Ovary (tissue), 10 donors: ENCODE measurements at places on chromosomes 6 and 20. TPM values are rescaled to one million over a fixed set of nuclear protein-coding genes. Genes with fewer than 3 reads are reported as not detected.

The PCSK2 gene
- 12.9 TPM for total RNA-seq

The PNPLA1 gene
- total RNA-seq, result not detected

The CCN6 gene
- total RNA-seq, result 0.25 TPM

The THBS2 gene
- 38.0 TPM for total RNA-seq

The MOG gene
- not detected for total RNA-seq

The LHFPL5 gene
- not detected for total RNA-seq

The EYA2 gene
- 3.2 TPM for total RNA-seq

The ETV7 gene
- total RNA-seq, result 2.2 TPM

GRCh38 chr6:34791164-34791700, 651 bp upstream of the BLTP3A start:
- no peaks in the 10 kb centered on the region for H3K4me1 ChIP-seq
- H3K4me3 ChIP-seq, result peak overlapping the region; percentile 69
- no peaks in the 10 kb centered on the region for H3K36me3 ChIP-seq
- DNase-seq, result peak; percentile 46
- no peaks in the 10 kb centered on the region for H3K27me3 ChIP-seq

DNA sequence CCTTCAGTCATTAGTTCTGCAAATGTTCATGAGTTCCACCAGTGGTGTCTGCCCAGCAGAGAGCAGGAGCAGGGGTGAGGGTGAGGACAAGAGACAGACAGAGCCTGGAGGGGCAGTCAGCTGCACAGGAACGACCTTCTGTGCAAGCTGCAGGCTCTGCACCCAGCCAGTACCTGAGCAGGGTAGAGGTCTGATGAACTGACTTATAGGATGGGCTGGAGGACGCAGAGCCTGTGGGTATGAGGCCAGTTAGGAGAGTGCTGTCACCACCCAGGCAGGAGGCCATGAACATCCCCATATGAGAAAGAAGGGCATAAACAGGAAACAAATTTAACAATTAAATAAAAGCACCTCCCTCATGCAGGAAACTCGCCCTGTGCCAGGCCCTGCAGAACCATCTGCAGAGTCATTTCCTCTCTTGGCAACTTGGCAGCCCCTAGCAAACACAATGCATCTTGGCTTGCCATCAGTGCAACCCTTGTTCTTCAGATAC, 17.9 kb downstream of the C6orf15 start:
- H3K36me3 ChIP-seq, result no peaks in the 10 kb centered on the region
- no peaks in the 10 kb centered on the region for H3K27me3 ChIP-seq
- no peak overlapping the region for H3K4me3 ChIP-seq

DNA sequence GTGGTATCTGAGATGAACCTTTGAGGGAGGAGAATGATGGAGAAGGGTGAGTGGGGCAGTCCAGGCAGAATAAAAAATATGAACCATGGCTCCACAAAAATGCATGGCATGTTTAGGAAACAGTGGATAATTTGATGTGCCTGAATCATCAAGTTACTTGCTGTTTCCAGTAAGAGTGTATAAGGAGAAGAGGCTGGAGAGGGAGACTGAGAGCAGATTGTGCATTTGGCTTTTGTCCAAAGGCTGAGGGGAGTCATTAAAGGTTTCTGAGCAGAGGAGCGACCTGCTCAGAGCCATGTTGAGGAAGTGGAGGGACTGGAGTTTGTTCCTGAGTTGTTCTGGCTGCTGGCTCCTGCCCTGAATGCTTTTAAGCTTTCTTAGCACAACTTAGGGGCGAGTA, 6.1 kb downstream of the MMP24 start:
- H3K27me3 ChIP-seq, result no peaks in the 10 kb centered on the region
- H3K4me1 ChIP-seq, result peaks cover 2% of the 10 kb centered on the region
- no peak overlapping the region for H3K27ac ChIP-seq

- peaks cover 2% of the 10 kb centered on the region for H3K4me1 ChIP-seq
- no peak overlapping the region for H3K27ac ChIP-seq
- H3K4me3 ChIP-seq, result no peak overlapping the region
Observed at GRCh38 chr6:20577173-20577688, 43.0 kb downstream of the CDKAL1 start.

DNA sequence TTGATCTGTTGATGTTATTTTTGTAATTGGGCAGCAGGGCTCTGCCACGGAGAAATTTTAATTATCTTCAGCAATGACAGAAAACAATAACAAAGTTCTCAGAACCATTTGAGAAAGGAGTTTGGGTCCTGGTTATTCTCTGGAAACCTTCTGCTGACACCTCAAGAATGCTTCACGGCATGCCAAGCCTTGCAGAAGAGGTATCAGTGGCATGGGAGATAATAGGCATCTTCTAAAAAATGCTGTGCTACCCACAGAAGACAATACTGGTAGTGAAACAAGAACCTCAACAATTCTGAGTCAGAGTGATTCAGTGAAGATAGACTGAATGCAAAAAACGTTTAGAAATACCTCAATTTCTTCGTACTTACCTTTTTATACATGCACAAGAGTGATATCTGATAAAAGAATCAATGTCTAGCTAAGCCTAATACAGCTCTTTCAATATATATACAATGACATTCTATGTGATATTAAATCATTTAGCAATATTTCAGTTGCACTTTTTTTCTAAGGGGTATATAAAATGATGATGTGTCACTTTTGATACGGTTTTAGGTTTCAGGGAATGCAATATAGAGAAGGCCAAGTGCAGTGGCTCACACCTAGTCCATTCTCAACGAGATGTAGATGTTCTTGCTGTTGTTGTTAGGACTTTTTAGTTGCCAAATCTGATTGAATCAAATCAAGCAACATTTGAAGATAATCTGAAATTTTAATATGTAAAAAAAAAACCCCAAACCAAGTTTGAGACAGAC, 110.4 kb upstream of the COL21A1 start:
- DNase-seq, result no peak
- no peaks in the 10 kb centered on the region for H3K36me3 ChIP-seq
- H3K27me3 ChIP-seq, result no peaks in the 10 kb centered on the region

- H3K27ac ChIP-seq, result no peak overlapping the region
- no peaks in the 10 kb centered on the region for H3K4me1 ChIP-seq
- no peak for DNase-seq
- no peak overlapping the region for H3K4me3 ChIP-seq
Observed at GRCh38 chr6:2579241-2579761, 171.4 kb downstream of the MYLK4 start.

DNA sequence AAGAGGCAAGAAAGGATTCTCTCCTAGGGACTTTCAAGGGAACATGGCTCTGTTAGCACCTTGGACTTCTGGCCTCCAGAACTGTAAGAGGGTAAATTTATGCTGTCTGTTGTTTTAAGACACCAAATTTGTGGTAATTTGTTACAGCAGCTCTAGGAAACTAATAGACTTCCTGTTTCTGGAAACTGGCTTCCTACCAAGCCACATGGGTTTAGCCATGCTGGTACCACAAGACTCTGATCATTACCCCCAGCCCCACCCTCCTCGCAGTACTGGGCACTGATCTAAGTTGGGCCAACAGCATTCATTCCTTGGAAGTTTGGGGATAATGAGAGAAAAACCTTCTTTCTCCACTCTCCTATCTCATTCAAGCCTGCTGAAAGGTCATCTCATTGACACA, 109.5 kb upstream of the SMLR1 start:
- DNase-seq, result no peak
- no peaks in the 10 kb centered on the region for H3K4me1 ChIP-seq
- H3K27ac ChIP-seq, result no peak overlapping the region
- H3K4me3 ChIP-seq, result no peak overlapping the region

DNA sequence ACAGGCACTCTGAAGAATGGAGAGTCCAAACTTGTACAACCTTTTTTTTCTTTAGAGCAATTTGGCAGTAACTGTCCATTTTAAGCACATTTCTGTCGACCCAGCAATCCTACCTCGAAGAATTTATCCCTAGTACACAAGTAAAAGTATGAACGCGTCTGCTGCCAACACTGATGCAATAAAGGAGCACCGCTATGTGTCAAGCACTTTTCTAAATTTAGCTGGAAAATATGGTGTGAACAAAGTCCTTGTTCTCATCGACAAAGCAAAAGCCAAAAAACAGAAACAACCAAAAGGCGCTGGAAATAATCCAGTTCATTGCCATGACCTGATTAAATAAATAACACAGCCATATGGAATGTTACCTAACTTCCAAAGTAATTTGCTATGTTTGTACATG, 1.1 kb downstream of the DPM1 start:
- peaks cover 15% of the 10 kb centered on the region for H3K4me1 ChIP-seq
- H3K27ac ChIP-seq, result no peak overlapping the region
- peak overlapping the region; percentile 85 for H3K4me3 ChIP-seq
- H3K36me3 ChIP-seq, result no peaks in the 10 kb centered on the region
- DNase-seq, result no peak

GRCh38 chr20:17579369-17580039, 9.6 kb downstream of the DSTN start:
- peaks cover 10% of the 10 kb centered on the region for H3K4me1 ChIP-seq
- DNase-seq, result no peak
- no peaks in the 10 kb centered on the region for H3K36me3 ChIP-seq
- no peak overlapping the region for H3K4me3 ChIP-seq
- no peaks in the 10 kb centered on the region for H3K27me3 ChIP-seq

DNA sequence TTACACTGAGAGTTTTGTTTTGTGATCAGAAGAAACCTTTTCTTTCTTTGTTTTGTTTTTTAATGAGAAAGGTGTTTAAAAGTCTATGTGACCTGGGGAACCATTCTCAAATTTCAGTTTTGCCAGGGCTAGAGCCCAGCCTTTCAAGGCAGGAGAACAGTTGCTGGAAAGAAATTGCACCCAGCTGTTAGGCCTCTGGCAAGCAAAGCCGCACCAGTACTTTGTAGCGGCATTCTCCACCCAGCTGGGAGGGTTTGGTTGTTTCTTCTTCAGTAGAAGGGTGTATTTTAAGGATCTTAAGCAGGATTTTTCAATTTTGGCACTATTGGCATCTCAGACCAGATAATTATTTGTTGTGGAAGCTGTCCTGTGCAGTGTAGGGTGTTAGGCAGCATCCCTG, 16.6 kb upstream of the MAPK13 start:
- H3K4me1 ChIP-seq, result no peaks in the 10 kb centered on the region
- no peak overlapping the region for H3K4me3 ChIP-seq
- DNase-seq, result no peak
- H3K36me3 ChIP-seq, result no peaks in the 10 kb centered on the region
- H3K27ac ChIP-seq, result no peak overlapping the region

DNA sequence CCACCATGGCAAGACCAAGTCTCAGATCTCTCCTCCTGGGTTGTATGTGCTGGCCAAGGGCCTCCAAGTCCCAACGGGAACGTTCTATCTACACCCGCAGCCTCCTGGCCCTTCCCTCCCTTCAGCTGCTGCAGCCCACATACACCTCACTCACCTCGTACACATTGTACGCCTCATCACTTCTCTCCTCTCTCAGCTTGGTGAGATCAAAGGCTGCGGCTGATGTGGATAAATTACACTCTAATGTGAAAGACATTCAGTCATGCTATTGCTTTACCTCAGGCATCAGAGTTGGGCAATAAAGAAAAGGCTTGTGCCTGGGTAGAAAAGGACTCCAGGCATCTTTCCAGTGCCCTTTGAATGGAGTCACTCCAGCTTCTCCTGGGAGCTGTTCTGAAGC, 135.3 kb upstream of the FOXQ1 start:
- no peaks in the 10 kb centered on the region for H3K4me1 ChIP-seq
- H3K27ac ChIP-seq, result no peak overlapping the region
- no peaks in the 10 kb centered on the region for H3K36me3 ChIP-seq
- H3K27me3 ChIP-seq, result no peaks in the 10 kb centered on the region
- no peak overlapping the region for H3K4me3 ChIP-seq

DNA sequence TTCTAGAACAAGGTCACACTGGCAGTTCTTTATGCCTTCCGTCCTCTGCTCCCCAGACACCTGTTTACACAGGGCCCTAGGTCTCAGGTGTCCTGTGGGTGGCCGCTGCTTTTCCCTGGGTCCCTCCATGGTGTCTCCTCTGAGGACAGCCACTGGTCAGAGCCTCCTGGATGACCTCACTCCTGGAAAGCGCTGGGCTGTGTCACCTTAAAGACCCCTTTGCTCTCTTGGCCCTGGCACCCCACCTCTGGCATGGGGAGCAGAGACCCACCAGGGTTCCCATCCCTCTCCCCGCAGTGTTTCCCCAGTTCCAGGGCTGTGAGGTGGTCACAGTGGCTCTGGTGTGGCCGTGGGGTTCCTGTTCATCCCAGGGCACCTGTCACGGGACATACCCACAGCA, 33.9 kb downstream of the NTSR1 start:
- no peaks in the 10 kb centered on the region for H3K36me3 ChIP-seq
- H3K4me3 ChIP-seq, result no peak overlapping the region
- H3K27ac ChIP-seq, result no peak overlapping the region

DNA sequence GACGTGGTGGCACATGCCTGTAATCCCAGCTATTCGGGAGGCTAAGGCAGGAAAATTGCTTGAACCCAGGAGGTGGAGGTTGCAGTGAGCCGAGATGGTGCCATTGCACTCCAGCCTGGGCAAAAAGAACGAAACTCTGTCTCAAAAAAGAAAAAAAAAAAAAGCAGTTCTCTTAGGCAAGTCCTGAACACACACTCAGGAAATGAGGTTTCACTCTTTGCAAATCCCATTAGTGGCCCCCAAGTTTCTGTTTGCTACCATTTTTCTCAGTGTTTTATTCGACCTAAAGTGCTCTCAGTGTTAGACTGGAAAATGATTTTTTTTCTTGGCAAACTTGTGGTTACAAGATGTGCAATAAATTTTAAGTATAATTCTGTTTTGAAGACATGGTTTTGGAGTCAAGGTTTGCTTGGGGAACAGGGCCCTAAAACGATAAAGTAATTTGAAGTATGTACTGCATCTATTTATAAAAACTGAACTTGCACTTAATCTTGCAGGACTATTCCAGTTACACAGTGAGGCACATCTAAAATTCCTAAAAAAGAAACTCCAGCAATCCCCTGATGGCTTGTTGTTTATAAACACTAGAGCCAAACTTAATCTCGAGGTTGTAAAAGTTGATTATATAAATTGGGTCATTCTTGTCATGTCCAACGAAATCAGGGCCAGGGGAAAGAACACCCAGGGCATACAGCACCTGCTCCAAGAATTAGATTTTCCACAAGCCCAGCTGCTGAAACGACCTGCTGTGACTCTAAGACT, 42.6 kb downstream of the MAP1LC3A start:
- H3K27ac ChIP-seq, result no peak overlapping the region
- no peak for DNase-seq
- peaks cover 4% of the 10 kb centered on the region for H3K4me1 ChIP-seq
- no peaks in the 10 kb centered on the region for H3K27me3 ChIP-seq
- no peaks in the 10 kb centered on the region for H3K36me3 ChIP-seq

DNA sequence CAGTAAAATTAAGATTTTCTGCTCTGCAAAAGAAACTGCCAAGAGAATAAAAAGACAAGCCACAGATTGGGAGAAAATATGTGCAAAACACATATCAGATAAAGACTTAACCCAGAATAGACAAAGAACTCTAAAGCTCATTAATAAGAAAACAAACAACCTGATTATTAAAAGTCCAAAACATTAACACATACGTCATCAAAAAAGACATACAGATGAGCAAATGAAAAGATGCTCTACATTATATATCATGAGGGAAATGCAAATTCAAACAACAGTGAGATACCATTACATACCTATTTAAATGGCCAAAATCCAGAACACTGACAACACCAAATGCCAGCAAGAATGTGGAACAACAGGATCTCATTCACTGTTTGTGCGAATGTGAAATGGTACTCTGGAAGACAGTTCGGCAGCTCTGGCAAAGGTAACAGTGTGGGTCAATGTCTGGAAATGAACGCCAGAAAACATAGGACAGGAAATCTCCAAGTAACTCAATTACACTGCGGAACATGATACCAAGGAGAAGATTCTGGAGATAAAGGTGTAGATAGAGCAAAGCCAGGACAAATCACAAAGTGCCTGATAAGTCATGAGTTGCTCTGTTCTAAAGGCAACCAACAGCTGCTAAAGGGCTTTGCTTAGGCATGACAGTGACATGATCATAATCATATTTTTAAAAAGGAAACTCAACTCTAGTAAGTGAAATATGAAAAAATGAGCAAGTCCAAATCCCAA, 96.8 kb downstream of the PDE10A start:
- no peak overlapping the region for H3K27ac ChIP-seq
- no peaks in the 10 kb centered on the region for H3K36me3 ChIP-seq
- DNase-seq, result no peak
